ENCODE measurements at places on chromosomes 7 and 10.

- DNase-seq: no peak
Observed at GRCh38 chr7:14233076-14233867, 243.8 kb upstream of the ETV1 start.

- DNase-seq: no peak
Observed at GRCh38 chr7:46932306-46932675, 649.6 kb downstream of the TNS3 start.

- DNase-seq: no peak
Observed at GRCh38 chr7:154776350-154776749, 226.6 kb downstream of the PAXIP1 start.

DNA sequence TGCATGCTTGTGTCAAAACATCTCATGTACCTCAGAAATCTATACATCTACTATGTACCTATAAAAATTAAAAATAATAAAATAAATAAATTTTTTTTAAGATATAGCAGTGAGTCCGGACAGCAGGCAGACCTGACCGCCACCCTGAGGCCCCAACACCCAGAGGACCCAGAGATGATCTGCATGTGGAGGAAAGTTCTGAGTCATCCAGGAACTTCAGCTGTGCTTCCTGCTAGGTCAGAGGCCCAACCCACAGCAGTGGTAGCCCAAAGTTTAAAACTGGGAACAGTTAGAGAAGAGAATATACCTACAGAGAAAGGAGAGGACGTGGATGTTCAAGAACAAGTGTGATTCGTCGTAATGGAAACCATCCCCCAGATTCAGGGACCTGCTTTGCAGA is 683.7 kb upstream of the NRP1 start:
- DNase-seq: no peak

DNA sequence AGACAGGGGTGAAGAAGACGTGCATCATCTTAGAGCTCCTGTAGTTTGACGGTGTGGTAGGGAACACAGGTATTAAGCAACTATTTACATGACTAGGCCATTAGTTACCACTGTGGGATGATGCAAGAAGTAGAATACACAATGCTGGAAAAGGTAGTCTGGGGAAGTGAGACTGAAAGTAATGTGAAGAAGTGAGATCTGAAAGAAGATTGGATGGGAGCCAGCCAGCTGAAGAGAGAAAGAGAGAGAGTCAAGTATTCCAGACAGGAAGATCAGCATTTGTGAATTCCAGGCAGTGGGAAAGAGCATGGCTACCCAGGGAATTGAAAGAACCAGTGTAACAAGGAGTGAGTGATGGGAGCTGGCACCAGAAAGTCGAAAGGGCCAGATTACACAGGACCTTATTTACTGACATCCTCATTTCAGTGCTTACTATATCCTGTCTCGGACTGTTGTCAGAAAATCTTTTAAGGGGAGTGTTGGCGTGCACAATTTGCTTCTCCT is 4.0 kb upstream of the CFAP58 start:
- DNase-seq: no peak

- peak; percentile 19 for DNase-seq
Observed at GRCh38 chr10:132884691-132885271, 57.6 kb downstream of the CFAP46 start.

GRCh38 chr10:486666-487322 is 202.7 kb downstream of the DIP2C start:
- no peak for DNase-seq

DNA sequence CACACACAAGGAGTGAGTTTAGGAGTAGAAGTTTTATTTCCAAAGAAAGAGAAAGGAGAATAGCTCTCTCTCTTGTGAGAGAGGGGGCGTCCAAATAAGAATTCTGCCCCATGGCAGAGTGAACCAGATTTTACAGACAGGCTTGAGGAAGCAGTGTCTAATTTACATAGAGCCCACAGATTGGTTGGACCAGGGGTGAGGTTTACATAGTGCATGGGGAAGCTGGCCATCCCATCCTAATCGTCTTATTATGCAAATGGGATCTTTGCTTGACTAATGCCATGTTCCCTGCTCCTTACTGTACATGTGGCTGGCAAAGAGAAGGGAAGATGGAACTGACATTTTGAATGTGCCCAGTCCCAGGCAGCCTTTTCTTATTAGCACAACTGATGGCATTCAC is 60.0 kb upstream of the ACSM6 start:
- no peak for DNase-seq

DNA sequence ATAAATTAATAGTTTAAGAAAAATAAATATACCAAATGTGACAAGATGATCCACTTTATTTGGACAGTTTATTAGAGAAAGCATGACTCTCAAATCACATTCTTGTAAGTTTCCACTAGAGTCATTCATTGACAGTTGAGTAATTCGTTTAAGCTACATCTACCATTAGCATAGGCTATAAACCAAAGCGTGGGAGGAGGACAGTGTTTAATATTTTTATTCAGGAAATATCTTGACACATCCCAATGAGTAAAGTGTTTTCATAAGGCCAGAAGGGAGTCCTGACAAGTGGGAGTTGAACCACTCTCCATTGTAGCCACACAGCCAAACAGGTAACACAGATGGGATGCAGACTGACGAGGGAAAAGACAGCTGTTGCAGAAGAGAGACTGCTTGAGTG is 386.5 kb upstream of the SEMA3D start:
- DNase-seq: no peak

DNA sequence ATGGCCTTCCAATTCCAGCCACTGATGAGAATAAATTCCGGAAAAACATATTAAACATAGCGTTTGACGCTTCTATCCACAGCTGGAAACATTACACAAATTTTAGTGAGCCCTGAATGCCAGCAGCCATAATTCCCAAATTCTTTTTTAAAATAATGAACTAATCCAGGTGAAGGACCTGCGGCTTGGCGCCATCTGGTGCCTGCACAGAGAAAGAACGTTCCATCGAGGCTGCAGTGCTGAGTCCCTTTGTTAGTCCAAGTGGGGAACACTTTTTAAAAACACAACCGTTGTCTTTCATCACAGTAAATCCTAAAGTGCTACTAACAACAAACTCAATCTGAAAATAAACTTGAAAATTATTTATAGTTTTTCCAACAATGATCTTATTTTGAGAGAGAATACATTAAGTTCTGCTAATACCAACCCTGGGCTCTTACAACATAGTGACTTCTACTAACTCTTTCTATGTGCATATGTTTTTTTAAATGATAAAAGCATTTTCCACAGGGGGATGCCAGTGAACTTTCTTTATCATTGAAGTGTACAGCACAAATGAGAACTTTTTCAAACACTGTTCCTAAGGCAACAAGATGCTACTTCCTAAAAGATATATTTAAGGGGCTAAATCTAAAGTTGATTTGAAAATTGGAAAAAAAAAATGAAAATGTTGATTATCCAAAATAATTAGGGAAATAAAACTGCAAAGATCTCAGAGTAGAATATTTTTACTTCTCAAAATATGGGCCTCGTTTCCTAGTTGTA is 166.9 kb upstream of the RNF32 start:
- peak; percentile 51 for DNase-seq

GRCh38 chr10:74748468-74749031 is 77.8 kb upstream of the KAT6B start:
- DNase-seq: no peak

GRCh38 chr7:55962014-55962413 is 2.4 kb upstream of the NIPSNAP2 start:
- DNase-seq: no peak

- no peak for DNase-seq
Observed at GRCh38 chr10:128324058-128324827, 198.0 kb upstream of the MKI67 start.

DNA sequence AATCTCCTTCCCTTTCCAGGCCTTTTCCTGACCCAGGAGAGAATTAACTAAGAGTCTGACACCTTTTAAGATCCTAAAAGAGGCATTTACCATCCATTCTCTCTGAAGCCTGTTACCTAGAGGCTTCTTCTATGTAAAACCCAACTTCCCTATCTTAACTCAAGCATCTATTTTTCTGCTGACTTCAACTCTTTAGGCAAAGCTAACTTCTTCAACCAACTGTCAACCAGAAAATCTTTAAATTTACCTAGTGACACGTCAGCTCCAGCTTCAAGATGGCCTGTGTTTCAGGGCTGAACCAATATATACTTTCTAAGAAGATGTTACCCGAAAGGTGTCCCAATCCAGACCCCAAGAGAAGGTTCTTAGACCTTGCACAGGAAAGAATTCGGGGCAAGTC is 492.3 kb upstream of the AUTS2 start:
- no peak for DNase-seq

- DNase-seq: no peak
Observed at GRCh38 chr7:121049028-121049791, 60.7 kb downstream of the CPED1 start.

DNA sequence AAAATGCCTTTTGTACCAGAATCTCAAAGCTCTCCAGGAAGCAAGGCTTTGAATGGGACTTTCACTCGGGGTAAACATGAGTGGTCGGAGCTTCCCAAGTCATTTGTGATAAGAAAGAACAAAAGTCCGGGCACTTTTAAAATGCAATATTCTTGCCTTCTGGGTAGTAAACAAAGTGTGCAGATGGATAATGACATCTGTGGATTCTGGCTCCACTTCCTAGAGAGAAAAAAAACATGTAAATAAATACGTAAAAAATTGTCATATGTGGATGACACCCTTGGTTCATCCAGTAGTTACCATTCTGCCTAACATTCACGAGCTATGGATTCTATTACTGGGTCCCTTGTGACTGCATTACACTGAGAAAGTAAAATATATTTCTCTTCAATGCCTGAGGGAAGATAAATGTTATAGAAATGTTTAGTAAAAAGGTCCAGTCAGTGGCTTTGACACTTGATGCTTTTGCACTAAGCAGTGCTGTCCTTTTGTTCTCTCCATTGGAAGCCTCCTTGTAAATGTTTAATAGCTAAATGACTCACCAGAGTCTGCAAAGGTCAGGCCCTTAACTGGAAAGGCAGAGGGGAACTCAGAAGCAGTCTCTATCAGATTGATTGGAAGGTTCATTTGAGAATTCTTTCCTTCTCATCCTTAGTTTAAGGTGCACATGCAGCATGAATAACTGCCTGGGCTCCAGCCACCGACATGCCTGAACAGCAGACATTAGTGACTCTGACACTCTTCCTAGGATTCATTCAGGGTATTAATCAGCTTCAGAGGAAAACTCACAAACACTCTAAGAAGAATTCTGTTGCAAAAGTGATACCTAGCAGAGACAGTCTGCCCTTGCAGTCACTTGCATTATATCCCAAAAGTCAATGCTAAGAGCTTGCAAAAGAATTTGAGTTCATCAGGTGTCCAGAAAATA is 11.7 kb upstream of the EDRF1 start:
- DNase-seq: no peak

DNA sequence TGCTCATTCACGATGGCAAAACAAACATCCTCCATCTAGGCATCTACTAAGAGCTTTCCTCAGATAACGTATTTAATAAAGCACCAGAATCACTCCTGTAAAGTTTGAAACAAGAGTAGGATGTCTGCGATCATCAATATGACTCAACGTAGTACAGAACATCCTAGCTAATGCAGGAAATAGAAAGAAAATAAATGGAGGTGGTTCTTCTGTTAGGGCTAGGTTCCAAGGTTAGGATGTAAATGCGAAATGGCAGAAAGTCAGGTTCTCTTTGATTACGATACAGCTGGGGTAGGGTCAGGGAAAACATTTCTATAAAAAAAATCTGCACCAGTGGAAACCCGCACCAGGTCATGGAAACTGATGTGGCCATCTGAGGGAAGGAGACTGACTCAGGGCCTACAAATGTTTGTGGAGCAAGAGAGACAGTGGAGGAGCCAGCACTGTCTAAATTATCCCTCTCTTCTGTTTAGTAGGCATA is 29.1 kb downstream of the CCDC6 start:
- DNase-seq: no peak

GRCh38 chr10:103111031-103111917 is 81.8 kb downstream of the NT5C2 start:
- DNase-seq: no peak

DNA sequence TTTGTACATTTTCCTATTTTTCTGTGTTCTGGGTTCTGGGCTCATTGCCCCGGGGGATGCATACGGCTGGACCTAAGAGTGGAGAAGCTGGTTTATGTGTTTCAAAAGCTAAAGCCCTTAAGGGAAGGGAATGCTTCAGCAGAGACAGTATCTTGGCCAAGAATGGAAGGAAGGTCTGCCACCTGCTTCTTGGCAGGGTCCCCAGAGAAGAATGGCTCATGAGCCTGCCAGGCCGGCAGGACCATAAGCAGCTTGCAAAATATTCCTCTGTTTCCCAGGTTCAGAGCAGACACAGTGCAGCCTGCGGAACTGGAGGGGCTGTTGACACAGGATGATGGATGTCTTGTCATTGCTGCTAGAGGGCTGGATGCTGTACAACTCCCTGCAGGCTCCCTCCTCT is 7.8 kb upstream of the ABHD11 start:
- no peak for DNase-seq

- DNase-seq: no peak
Observed at GRCh38 chr7:34222722-34223121, 317.4 kb downstream of the BMPER start.

GRCh38 chr10:103451091-103451813 is 918 bp downstream of the CALHM2 start:
- DNase-seq: peak; percentile 73

DNA sequence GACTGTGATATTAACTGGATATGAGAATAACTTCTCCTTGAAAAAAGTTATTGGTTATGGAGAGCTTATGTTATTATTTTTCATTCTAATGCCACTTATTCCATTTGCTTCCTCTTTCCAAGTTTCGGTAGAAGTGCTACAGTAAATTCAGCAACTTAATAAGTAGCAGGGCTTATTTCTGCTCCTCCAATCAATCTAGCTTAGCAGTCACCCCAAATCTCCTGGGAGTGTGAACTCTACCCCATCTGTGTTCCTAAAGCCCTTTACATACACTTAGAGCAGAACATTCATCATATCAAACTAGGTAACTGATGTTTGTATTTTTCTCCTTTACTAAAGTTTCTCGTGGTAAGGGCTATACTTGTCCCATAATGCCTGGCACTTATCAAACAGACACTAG is 8.7 kb downstream of the ARL3 start:
- no peak for DNase-seq

DNA sequence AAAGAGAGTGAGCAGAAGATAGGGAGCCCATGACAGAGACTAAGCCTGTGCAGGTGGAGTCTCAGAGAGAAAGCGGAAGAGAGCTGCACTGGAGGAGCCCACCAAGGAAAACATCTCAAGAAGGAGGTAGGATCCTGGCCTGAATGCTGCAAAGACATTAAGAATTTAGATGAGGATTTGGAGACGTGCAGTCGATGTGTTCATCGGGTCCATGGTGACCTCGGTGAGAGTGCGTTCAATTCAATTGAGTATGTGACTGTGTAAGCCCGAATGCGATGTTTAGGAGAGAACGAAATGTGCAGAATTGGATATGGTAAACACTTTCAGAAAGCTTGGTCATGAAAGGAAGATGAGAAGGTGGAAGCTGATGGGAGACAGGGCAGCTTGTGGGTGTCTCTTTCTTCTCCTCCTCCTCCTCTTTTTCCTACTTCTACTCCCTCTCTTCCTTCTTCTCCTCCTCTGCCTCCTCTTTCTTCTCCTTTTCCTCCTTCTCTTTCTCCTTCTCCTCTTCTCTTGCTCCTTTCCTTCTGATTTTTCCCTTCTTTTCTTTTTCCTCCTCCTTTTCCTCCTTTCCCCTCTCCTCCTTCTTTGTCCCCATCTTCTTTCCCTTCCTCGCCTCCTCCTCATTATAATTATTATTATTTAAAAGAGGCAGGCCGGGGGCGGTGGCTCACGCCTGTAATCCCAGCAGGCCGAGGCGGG is 276.0 kb downstream of the RPS24 start:
- DNase-seq: no peak

- no peak for DNase-seq
Observed at GRCh38 chr7:12879139-12879538, 191.7 kb downstream of the ARL4A start.

GRCh38 chr10:97328646-97329453 is 5.7 kb downstream of the FRAT2 start:
- no peak for DNase-seq

GRCh38 chr10:118873738-118874105 is 119.0 kb upstream of the CACUL1 start:
- DNase-seq: no peak
